GM06990 (cell line): ENCODE measurements at places on chromosomes 2 and 18.

DNA sequence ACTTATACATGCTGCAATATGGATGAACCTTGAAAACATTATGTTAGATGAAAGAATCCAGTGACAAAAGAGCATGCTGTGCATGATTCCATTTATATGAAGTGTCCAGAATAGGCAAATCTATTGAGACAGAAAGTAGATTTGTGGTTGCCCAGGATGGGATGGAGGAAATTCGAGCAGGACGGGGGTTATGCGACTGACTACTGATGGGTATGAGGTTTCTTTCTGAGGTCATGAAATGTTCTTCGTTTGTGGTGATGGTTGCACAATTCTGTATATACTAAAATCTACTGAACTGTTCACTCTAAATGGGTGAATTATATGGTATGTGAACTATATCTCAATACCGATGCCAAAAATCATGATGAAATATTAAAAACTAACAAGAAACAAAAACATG is 18.9 kb upstream of the MTERF4 start:
- no peak for DNase-seq

- DNase-seq, result no peak
Measured at GRCh38 chr2:134407154-134407890, 153.4 kb downstream of the MGAT5 start.

- no peak for DNase-seq
Measured at GRCh38 chr2:188619146-188619545, 327.5 kb downstream of the GULP1 start.

DNA sequence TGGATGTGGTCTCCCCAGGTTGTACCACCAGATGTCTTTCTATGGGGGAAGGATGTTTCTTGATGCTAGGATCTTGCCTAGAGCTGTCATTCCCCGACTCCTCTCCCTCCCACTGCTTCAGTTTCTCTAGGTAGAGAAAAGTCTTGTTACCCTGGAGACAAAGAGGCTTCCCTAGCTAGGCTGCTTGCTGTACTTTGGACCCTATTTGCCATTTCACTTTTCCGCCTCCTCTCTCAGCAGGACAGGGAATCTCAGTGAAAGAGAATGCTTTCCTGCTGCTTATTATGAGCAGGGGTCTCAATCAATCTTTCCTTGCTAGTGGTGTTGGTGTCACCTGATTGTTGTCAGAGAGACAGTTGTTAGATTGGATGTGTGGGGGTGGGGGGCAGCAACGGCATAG is 818.8 kb upstream of the GYPC start:
- no peak for DNase-seq

- DNase-seq, result no peak
Measured at GRCh38 chr2:31083234-31083993, 54.8 kb downstream of the GALNT14 start.

GRCh38 chr2:135150725-135151124 is 98.6 kb downstream of the RAB3GAP1 start:
- DNase-seq, result no peak

DNA sequence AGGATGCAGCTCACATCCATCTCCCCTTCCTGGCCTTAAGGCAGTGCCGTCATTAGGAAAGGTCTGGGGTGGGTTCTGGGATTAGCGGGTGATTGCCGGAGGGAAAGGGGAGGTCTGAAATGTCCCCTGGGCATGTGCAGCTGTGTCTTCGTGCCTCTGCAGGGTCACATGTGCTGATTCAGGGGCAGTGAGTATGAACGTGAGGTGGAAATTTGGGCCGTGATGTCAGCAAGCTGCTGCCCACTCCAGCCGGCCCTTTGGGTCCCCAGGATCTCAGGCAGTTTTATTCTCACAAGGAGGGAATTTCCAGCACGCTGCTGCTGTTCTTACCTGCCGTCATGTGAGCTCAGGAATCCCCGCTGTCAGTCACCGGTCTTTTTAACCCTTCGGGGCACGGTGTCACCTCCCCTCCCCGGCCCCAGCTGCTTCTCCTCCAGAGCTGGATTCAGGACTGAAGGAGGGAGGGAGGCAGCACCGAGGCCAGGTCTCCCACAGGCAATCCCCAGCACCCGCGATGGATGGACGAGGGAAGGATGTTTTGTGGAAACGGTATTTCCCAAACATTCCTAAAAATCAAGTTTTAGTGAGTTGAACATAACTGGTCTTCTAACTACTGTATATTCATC is 23.5 kb downstream of the GPR35 start:
- DNase-seq, result no peak

DNA sequence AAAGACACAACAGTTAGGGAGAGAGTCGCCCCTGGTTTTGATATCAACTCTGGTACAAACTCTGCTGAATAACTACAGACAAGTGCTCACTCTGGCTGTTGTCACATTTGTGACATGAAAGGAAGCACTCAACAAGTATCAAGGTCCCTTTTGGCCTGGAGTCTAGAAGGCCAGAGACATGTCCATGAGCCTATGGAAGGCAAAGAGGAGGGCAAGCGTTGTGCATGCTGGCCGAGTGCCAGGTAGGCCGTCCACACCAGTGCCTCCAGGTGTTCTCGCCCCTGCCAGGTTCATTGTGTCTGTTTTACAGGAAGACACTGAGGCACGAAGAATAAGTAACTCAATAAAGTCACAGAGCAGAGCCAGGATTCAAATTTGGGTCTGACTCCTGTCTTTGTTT is 21.1 kb downstream of the ILKAP start:
- DNase-seq, result no peak

GRCh38 chr2:65869296-65869695 is 436.9 kb upstream of the SPRED2 start:
- no peak for DNase-seq

DNA sequence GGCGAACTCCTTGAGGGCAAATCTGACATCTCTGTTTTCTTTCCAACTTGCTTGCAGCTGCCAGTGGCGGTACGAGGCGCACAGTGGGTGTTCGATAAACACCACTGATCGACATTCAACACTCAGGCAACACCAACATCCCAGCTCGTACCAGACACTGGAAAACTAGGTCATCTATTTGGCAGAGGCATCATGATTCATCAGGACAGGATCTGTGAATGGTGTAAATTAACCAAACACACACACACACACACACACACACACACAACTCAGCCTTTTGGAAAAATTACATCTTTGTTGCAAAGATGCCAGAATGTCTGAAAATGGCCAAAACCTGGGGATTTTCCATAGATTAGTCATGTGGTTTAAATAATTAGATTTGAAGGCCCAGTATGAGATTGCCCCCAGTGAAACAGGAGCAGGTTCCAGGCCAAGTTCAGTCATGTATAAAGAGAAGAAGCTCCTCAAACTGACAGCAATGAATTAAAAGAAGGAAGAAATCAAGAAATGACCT is 150.5 kb upstream of the NCKAP5 start:
- DNase-seq, result no peak

GRCh38 chr2:217753460-217754200 is 249.2 kb downstream of the TNS1 start:
- DNase-seq, result no peak
